ENCODE measurements at places on chromosomes 7 and 10.

DNA sequence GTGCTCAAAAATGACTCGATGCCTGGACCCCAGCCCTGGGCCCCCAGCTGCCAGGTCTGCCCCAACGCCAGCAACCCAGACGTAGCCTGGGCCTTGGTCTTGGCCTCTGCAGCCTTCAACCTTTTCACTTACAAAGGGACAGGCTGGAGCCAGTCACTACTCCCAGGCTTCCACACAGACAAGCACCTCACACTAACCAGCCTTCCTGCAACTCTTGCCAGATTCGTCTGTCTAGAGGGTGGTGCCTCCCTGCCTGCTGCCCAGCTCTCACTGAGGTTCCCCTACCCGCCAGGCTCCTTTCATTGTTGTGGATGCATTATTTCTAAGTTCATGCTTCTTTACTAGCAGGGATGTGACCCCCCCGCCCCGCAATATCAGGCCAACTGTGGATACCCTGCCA is 56.3 kb downstream of the NUDCD3 start:
- no peaks in the 10 kb centered on the region for H3K27me3 ChIP-seq
- no peak for DNase-seq
- no peaks in the 10 kb centered on the region for H3K4me1 ChIP-seq
- no peaks in the 10 kb centered on the region for H3K36me3 ChIP-seq
- no peak overlapping the region for H3K4me3 ChIP-seq

GRCh38 chr10:59913547-59914237 is 7.3 kb upstream of the CCDC6 start:
- H3K27me3 ChIP-seq, result no peaks in the 10 kb centered on the region
- H3K36me3 ChIP-seq, result no peaks in the 10 kb centered on the region
- H3K27ac ChIP-seq, result no peak overlapping the region
- no peak for DNase-seq

GRCh38 chr10:77592510-77592909 is 45.1 kb downstream of the KCNMA1 start:
- H3K4me3 ChIP-seq, result no peak overlapping the region
- peaks cover 5% of the 10 kb centered on the region for H3K4me1 ChIP-seq
- H3K36me3 ChIP-seq, result no peaks in the 10 kb centered on the region
- H3K27ac ChIP-seq, result peak overlapping the region; percentile 41
- no peak for DNase-seq

DNA sequence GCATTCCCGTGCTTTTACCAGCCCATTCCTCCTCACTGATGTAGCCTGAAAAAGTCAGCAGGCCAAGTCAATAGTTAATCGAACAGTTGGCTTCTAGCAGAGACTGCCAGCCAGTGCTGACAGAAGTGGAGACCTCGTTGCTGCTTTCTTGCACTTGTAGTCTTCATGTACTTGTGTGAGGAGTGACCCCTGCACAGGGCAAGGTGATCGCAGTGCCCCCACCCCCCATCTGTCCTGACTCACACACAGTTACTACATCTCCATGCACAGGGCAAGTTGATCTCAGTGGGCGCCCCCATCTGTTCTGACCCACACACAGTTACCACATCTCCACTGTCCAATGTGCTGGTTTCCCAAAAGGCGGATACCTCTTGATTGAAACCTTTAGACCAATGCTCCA is 34.2 kb downstream of the C10orf71 start:
- DNase-seq, result no peak
- no peaks in the 10 kb centered on the region for H3K36me3 ChIP-seq
- no peak overlapping the region for H3K4me3 ChIP-seq

DNA sequence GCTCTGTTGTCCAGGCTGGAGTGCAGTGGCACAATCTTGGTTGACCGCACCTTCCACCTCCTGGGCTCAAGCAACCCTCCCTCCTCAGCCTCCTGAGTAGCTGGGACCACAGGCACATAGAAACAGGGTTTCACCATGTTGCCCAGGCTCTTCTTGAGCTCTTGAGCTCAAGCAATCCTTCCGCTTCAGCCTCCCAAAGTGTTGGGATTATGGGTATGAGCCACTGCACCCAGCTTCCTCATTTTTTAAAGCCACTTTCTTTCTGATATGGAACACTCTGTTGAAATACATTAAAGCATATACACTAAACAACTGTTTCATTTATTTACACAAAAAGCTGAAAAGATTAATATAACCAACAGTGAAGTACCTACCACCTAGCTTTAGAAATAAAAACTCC is 117.2 kb downstream of the CLEC2L start:
- no peak overlapping the region for H3K4me3 ChIP-seq
- no peaks in the 10 kb centered on the region for H3K27me3 ChIP-seq
- H3K36me3 ChIP-seq, result no peaks in the 10 kb centered on the region
- no peak for DNase-seq

DNA sequence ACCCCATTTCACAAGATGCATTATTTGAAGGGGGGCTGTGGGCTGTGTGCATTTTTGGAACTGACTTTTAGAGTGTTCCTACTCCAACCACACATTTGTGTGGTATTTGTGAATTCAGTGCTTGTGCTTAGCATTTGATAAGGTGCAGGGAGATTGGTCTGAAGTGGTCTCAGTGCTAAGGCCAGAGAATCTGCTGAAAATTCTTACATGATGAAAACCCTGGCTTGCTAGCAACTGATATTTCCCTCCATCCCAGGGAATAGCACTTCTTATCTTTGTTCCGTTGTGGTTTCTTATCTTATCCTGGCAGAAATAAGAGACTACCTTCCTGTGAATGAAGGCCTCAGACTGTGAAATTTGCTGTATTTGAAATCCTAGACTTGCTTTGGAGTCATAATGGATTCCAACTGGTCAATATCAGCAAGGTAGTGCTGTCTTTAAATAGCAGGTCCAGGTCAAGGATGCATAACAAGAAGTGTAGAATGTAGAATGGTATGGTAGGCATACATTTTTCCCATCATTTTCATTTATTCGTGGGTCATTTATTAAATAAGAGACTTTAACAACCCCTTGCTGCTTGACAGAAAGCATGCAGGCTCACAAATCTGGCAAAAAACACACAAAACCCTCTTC is 986.9 kb downstream of the REEP3 start:
- H3K27me3 ChIP-seq, result peaks cover 2% of the 10 kb centered on the region
- H3K36me3 ChIP-seq, result no peaks in the 10 kb centered on the region
- no peak overlapping the region for H3K4me3 ChIP-seq
- no peak for DNase-seq
- H3K4me1 ChIP-seq, result no peaks in the 10 kb centered on the region

DNA sequence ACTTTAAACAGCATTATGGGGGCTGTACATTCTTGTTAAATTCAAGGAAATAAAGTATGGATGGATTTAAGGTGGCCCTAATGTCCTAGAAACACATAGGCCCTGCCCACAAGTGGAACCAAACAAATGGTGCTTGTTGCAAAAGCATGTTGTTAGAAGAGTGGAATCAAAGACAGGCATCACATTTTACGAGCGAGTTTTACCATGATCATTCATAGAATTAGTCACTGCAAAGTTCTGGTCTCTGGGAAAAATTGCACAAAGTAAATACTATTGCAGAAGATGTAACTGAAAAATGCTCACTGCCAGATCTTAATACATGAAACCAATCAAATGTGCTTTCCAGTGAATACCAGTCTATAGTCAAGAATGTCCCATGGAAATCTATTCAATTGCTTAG is 677.1 kb downstream of the PARD3 start:
- no peaks in the 10 kb centered on the region for H3K27me3 ChIP-seq
- H3K27ac ChIP-seq, result no peak overlapping the region
- H3K4me3 ChIP-seq, result no peak overlapping the region
- no peaks in the 10 kb centered on the region for H3K36me3 ChIP-seq
- DNase-seq, result no peak
- no peaks in the 10 kb centered on the region for H3K4me1 ChIP-seq

GRCh38 chr7:99155211-99155610 is 11.3 kb upstream of the SMURF1 start:
- no peak for DNase-seq
- no peak overlapping the region for H3K27ac ChIP-seq
- H3K36me3 ChIP-seq, result no peaks in the 10 kb centered on the region
- H3K27me3 ChIP-seq, result no peaks in the 10 kb centered on the region
- H3K4me1 ChIP-seq, result no peaks in the 10 kb centered on the region

DNA sequence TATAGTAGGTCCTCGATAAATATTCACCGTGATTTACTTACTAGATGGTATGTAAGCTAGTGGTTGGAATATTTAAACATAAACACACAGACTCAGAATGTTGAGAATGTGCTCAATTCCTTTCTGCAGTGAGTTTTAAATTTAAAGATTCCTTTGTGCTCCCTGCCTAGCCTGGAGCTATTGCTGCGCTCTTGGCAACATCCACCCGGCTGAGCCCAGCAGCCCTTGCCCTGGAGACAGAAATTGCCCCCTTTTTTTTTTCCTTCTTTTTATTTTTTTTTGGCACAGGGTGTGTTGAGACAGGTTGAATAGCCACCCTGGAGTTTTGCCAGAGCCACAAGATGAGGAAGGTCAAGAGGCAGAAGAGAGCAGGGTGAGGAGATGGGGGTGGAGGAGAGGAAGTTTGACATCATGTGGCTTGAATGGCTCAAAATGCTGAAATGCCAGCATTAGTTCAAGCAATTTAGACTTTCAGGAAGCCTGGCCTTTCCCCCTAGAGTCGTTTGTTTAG is 180.8 kb downstream of the PRKCQ start:
- no peaks in the 10 kb centered on the region for H3K27me3 ChIP-seq
- H3K36me3 ChIP-seq, result no peaks in the 10 kb centered on the region
- 0 out of 2 replicates have a peak, but pooled peaks cover 4% of the 10 kb centered on the region for H3K4me1 ChIP-seq
- no peak overlapping the region for H3K4me3 ChIP-seq
- no peak overlapping the region for H3K27ac ChIP-seq

DNA sequence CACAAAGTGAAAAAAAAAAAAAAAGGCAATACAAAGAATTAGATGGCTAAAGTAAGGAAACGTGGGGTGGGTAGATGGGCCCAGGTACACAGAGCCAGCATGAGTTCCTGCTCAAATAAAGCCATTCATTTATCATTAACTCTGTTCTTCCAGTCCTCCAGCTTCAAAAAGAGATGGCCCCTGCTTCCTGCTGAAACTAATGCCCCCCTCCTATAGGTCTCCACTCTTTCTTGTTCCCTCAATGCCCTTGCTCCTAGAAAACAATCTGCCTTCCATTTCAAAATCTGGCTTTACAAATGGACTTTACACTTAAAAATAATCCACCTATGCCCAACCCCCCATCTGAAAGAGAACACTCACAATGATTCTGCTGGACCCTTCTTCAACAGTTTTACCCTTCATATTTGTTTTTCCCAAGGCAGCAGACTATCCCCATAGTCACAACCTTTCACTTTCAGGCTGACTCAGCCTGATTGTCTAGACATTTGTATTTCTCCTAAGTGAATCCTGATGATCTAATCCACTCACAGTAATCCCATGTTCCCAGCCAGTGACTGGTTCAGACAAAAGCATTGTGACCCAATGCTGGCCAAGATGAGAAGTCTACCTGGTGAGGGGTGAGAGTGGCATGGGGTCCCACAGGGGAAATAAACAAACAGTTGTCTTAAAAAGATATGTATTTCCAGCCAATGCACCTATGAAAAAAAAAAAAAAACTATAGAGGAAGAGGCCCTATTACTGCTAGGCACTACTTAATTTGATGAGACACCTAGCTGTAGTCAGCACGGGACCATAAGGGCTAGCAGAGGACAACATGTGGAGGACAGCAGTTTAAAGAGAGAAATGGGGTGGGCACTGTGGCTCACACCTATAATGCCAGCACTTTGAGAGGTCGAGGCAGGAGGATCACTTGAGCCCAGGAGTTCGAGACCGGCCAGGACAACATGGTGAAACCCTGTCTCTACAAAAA is 74.6 kb upstream of the GRID1 start:
- peaks cover 3% of the 10 kb centered on the region for H3K36me3 ChIP-seq
- peaks cover 13% of the 10 kb centered on the region for H3K4me1 ChIP-seq
- no peak for DNase-seq
- peak overlapping the region; percentile 37 for H3K27ac ChIP-seq

GRCh38 chr7:85074016-85074415 is 112.8 kb downstream of the SEMA3D start:
- H3K27ac ChIP-seq, result no peak overlapping the region

GRCh38 chr10:26437637-26438461 is at the start of gene APBB1IP:
TSS of gene APBB1IP (plus strand) at chr10:26438341. CDS start at chr10:26492327, 53,986 bp downstream.
- no peak within 1 kb of the TSS for H3K27ac ChIP-seq
- no peak within 1 kb of the TSS for H3K4me3 ChIP-seq
- no peak for DNase-seq
- H3K36me3 ChIP-seq, result no peaks in the 10 kb centered on the region

GRCh38 chr7:137919987-137920386 is 73.2 kb upstream of the DGKI start:
- no peaks in the 10 kb centered on the region for H3K36me3 ChIP-seq
- H3K27me3 ChIP-seq, result no peaks in the 10 kb centered on the region
- H3K4me1 ChIP-seq, result no peaks in the 10 kb centered on the region
- no peak overlapping the region for H3K4me3 ChIP-seq
- H3K27ac ChIP-seq, result no peak overlapping the region
- DNase-seq, result no peak

GRCh38 chr7:100670074-100670473 is 3.5 kb upstream of the GNB2 start:
- no peaks in the 10 kb centered on the region for H3K27me3 ChIP-seq
- no peaks in the 10 kb centered on the region for H3K36me3 ChIP-seq
- no peak overlapping the region for H3K27ac ChIP-seq
- no peak overlapping the region for H3K4me3 ChIP-seq

GRCh38 chr10:48895803-48896195 is 43.8 kb downstream of the LRRC18 start:
- H3K27ac ChIP-seq, result no peak overlapping the region
- peaks cover 1% of the 10 kb centered on the region for H3K27me3 ChIP-seq
- H3K36me3 ChIP-seq, result no peaks in the 10 kb centered on the region
- H3K4me3 ChIP-seq, result no peak overlapping the region
- DNase-seq, result no peak
- H3K4me1 ChIP-seq, result no peaks in the 10 kb centered on the region

DNA sequence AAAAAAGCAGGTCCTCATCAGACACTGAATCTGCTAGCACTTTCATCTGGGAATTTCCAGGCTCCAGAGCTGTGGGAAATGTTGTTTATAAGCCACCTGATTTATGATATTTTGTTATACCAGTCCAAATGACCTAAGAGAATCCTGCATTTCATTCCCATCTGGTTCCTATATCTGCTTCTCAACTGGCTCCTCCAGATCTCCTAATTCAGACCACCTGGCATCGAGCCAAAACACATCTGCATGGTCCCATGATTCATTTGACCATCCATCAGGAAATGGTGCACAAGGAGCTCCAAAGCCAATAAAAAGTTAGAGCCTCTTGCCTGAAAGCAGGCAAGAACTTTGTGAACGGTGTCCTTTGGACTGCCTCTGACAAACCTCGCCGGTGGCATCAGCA is 108.9 kb downstream of the IPMK start:
- H3K4me3 ChIP-seq, result no peak overlapping the region
- H3K36me3 ChIP-seq, result no peaks in the 10 kb centered on the region
- no peak for DNase-seq
- H3K27me3 ChIP-seq, result peaks cover under 1% of the 10 kb centered on the region
- H3K4me1 ChIP-seq, result no peaks in the 10 kb centered on the region
- no peak overlapping the region for H3K27ac ChIP-seq

- H3K27ac ChIP-seq, result no peak overlapping the region
- no peaks in the 10 kb centered on the region for H3K27me3 ChIP-seq
- no peak overlapping the region for H3K4me3 ChIP-seq
Observed at GRCh38 chr10:133180965-133181639, 21.1 kb downstream of the KNDC1 start.

All from Caco-2 (cell line).